GM03348 (cell line): ENCODE measurements at places on chromosomes 2 and 18.
A peak's percentile ranks its signal among the peaks of the same experiment; 100 is the strongest.

DNA sequence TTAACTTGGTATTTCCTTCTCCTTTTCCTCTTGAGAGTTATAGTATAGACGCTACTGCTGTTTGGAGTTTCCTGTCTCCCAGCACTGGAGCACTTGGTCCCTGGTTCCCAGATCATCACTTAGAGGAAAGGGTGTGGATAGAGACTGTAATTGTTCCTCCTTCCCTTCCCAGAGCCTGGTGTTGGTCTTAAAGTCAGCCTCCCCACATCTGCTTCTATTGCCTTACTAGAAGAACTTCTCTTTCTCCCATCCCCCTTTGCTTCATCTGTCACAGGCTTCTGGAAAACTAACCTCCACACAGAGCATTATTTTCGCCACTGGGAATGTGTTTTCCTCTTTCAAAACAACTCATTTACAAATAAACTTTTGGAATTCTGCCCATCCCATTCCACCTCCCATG, 131.0 kb downstream of the CCDC85A start:
- DNase-seq: peak; percentile 16

- no peak for DNase-seq
These were observed 5.1 kb downstream of the MTERF4 start for GRCh38 chr2:241096979-241097378.

DNA sequence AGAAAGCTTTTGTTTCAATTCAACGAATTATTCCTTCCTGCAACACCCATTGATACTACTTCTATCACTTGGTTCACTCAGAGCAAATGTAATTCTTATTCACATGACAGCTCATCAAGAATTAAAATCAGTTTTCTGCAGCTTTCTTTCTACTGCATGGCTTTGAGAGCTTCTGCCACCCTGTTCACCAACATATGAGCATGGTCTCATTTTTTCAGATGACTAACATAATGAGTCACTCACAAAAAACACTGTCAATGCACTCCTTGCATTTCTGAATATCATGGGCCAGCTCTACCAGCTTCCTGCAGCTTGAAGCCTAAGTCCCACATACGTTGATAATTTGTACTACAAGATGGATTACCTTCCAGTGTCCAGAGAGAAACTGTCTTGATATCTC, 342.9 kb downstream of the LRATD1 start:
- no peak for DNase-seq

- DNase-seq: no peak
These were observed 3.1 kb downstream of the FIGN start for GRCh38 chr2:163732727-163733126.

- no peak for DNase-seq
These were observed 3.5 kb downstream of the POU3F3 start for GRCh38 chr2:104857262-104858005.

- peak; percentile 84 for DNase-seq
These were observed 13.1 kb downstream of the DAW1 start for GRCh38 chr2:227884511-227884947.

DNA sequence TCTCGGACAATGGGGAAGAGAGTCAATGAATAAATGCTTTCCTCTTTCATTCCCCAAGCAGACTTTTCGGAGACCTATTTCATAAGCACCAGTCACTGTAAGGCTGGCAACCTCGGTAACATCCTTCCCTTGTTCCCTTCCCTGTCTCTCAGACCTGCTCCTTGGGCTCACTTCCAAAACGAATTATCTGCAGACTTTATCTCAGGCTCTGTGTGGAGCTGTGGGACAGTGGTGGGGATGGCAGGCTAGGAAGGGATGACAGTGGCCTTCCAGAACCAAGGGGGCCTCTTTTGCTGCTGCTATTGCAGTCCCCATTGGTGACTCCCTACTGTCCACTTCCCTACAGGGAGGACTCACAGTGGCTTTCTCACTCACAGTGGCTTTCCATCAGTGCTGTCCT, 185.6 kb upstream of the MEX3C start:
- DNase-seq: no peak

DNA sequence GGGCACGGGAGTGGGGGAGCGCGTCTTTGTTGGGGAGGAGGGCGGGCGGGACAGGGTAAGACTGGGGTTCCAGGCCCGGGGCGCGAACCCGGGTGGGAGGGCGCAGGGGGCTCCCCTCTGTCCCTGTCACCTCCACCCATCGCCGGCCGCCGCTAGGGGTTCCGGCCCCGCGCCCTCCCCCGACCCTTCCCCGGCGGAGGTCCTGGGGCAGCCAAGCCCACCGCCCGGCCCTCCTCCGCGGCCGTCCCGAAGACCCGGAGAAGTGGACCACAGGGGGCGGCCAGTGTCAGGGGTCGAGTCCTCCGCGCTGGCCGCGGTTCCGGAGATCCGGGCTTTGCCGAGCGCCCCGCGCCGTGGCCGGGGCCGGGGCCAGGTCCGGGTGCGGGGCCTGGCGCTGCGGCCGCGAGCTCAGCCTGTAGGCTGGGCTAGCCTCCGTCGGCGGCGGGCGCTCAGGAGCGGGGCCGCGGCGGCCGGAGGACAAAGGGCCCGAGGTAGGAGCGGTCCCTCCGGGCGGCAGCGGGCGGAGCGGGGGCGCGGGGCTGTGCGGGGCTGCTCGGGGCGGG, 16.6 kb upstream of the E2F6 start:
- DNase-seq: peak; percentile 41

- no peak for DNase-seq
These were observed 466.7 kb downstream of the TNS1 start for GRCh38 chr2:217535957-217536708.

GRCh38 chr2:61404438-61404837, 66.4 kb downstream of the USP34 start:
- DNase-seq: no peak

GRCh38 chr2:208315081-208315788, 49.2 kb downstream of the PIKFYVE start:
- peak; percentile 46 for DNase-seq

- no peak for DNase-seq
These were observed 271.4 kb upstream of the NCKAP5 start for GRCh38 chr2:133839677-133840076.

DNA sequence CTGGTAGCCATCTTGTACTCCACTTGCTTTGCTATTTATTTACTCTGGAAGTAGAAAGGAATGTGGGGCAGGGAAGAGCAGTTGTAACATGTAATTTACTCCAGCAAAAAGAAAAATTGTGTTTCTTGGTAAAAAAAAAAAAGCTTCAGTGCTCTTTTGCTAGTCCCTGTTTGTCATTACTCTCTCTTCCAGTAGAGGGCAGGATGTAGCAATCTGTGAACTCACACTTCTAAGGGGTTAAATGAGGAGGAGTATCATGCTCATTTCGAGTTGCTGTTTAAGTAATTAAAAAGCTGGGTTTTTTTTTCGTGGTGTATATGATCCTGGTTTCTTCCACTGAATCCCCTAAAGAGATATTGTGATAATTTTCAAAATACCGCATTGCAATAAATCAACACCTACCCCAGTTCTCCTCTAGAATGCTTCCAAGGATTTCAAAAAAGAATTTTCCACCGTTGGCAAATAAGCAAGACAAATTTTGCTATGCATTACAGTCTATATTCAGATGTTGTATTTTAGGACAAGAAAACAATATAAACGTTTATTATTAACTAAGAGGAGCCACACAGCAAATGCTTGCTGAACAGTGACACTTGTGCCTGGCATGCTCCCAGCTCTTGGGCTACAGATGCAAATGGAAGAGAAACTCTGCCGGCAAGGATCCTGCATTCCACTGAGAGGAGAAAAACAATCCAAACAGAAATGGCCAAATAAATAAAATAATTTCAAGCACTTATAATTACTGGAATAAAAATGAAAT, 261.6 kb downstream of the ASXL3 start:
- DNase-seq: peak; percentile 26

- DNase-seq: no peak
These were observed 21.3 kb downstream of the MLPH start for GRCh38 chr2:237508361-237508760.
